ENCODE measurements at places on chromosomes 2 and 18.

DNA sequence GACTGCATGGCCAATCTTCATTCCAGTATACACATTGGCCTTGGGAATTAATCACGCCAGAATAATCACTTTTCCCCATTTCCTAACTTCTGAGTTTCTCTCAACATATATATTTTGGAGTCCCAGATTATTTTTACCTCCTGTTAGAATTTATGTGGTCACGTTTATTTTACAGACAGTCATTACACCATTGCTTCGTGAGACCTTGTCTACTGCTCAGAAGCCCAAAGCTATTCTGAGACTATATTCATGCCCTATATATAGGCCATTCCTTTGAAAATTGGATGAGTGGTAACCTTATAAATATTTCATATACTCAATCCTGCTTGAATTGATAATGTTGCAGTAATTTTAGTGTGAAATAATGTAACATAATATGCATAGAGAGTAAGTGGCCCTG, 610.0 kb upstream of the CDH2 start:
- no peak for DNase-seq

- DNase-seq: no peak
Measured at GRCh38 chr2:241770936-241771285, 5.7 kb upstream of the GAL3ST2 start.

- DNase-seq: no peak
Measured at GRCh38 chr18:47519706-47520105, 268.2 kb upstream of the SKOR2 start.

GRCh38 chr2:188326290-188326668, 34.6 kb downstream of the GULP1 start:
- DNase-seq: no peak

GRCh38 chr18:70195014-70195614, 10.4 kb downstream of the RTTN start:
- no peak for DNase-seq

GRCh38 chr2:80519121-80519643, 214.6 kb upstream of the LRRTM1 start:
- DNase-seq: no peak

- DNase-seq: peak; percentile 70
Measured at GRCh38 chr2:65638443-65638842, 206.0 kb upstream of the SPRED2 start.

DNA sequence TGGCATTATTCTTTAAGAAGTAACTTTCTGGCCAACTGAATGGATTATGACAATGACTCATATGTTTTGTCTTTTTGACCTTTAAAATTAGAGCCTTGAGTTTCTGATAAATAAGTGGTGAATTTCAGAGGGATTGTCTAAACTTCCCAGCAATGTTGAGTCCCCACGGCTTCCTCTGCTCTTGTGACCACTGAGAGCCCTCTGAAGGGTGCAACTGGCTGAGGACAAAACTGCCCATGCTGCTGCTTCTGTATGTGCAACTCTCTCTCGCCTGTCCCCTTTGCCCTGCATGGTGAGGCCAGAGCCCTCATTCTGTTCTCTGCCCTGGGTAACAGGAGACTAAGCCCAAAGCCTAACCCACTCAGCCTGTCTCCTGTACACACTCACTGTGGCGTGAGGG, 52.7 kb upstream of the SLC14A1 start:
- DNase-seq: peak; percentile 58

- DNase-seq: no peak
Measured at GRCh38 chr2:47782381-47782670, 619 bp upstream of the MSH6 start.

DNA sequence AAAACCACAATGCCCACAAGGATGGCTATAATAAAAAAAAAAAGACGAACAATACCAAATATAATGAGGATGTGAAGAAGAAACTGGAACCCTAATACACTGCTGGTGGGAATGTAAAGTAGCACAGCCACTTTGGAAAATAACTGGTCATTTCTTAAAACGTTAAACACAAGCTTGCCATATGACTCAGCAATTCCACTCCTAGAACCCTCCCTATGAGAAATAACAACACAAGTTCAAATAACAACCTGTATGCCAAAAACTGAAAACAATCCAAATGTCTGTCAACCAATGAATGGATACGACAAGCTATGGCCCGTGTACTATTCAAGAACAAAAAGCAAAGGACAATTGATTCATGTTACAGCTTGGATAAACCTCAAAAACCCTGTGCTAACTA, 7.0 kb upstream of the ALPK2 start:
- DNase-seq: peak; percentile 12

DNA sequence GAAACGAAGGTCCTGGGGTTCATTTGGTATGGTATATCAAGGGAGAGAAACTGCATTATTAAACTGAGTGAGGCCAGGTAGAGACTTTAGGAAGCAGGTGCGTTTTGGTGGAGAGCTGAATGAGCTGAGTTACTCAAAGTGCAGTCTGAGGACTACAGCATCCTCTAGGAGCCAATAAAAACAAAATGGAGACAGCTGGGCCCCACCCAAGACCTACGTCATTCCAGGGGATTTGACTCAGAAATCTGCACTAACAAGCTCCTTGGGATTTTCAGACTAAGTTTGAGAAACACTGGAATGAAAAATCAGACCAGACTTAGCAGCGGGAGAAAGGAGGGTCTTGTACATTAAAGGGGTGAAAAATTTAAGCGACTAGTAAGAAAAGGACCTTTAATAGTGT, 131.5 kb downstream of the UXS1 start:
- no peak for DNase-seq

GRCh38 chr2:186546846-186547245, 43.0 kb upstream of the ITGAV start:
- no peak for DNase-seq
